Smooth muscle cell of the umbilical artery (primary cell): ENCODE measurements at places on chromosomes 5 and 9. TPM values are rescaled to one million over a fixed set of nuclear protein-coding genes. Genes with fewer than 3 reads are reported as not detected.

The UBE2R2 gene
- total RNA-seq = 17.5 and 29.8 TPM in 2 replicates

The ENG gene
- 16.0 and 31.6 TPM in 2 replicates for total RNA-seq

The MYMK gene
- not detected in 2 replicates for total RNA-seq

The ZNF618 gene
- total RNA-seq = 10.4 and 13.5 TPM in 2 replicates

The IFNA2 gene
- total RNA-seq = not detected in 2 replicates

The CDH9 gene
- total RNA-seq = 0.59 TPM in 1 of 2 replicates, not detected in the other

The OMD gene
- total RNA-seq = not detected in 2 replicates

The AGPAT2 gene
- total RNA-seq = 33.3 and 36.0 TPM in 2 replicates

The DMGDH gene
- 0.30 and 0.37 TPM in 2 replicates for total RNA-seq

The URM1 gene
- 20.5 and 34.4 TPM in 2 replicates for total RNA-seq

The TEX48 gene
- not detected in 2 replicates for total RNA-seq

The ETF1 gene
- total RNA-seq = 137 and 162 TPM in 2 replicates

The QSOX2 gene
- total RNA-seq = 21.4 and 42.6 TPM in 2 replicates

The CDX1 gene
- total RNA-seq = not detected in 2 replicates

The TNFSF15 gene
- total RNA-seq = 0.32 and 3.0 TPM in 2 replicates

The CATSPER3 gene
- not detected in 2 replicates for total RNA-seq

The PPP2R2B gene
- 0.18 TPM in 1 of 2 replicates, not detected in the other for total RNA-seq

The ADAMTS12 gene
- 73.0 and 179 TPM in 2 replicates for total RNA-seq

The FOXI1 gene
- total RNA-seq = not detected in 2 replicates

The EGFL7 gene
- total RNA-seq = 22.7 and 33.6 TPM in 2 replicates

The KLHL9 gene
- total RNA-seq = 38.0 and 50.1 TPM in 2 replicates

The ZFP37 gene
- total RNA-seq = 1.9 and 2.4 TPM in 2 replicates

The CDC20B gene
- not detected in 2 replicates for total RNA-seq

The PLPP7 gene
- total RNA-seq = 5.3 and 6.1 TPM in 2 replicates

The ASTN2 gene
- 9.8 and 10.6 TPM in 2 replicates for total RNA-seq

The FAM153A gene
- total RNA-seq = not detected in 2 replicates

The MTX3 gene
- 15.5 and 19.3 TPM in 2 replicates for total RNA-seq

The PCDHA4 gene
- total RNA-seq = 0.32 and 0.89 TPM in 2 replicates

The PCDHGA11 gene
- 12.5 and 19.4 TPM in 2 replicates for total RNA-seq

The SLC46A2 gene
- total RNA-seq = not detected in 2 replicates

The SCGB3A1 gene
- not detected in 2 replicates for total RNA-seq

The ARSI gene
- 60.5 and 118 TPM in 2 replicates for total RNA-seq

The FOXD4L6 gene
- total RNA-seq = 0.30 and 0.37 TPM in 2 replicates

The DIRAS2 gene
- total RNA-seq = 0.78 and 3.6 TPM in 2 replicates

The PCDHB7 gene
- total RNA-seq = 0.18 and 0.89 TPM in 2 replicates

The WDR31 gene
- total RNA-seq = 1.2 and 2.1 TPM in 2 replicates

The SMIM33 gene
- total RNA-seq = not detected in 2 replicates

The PCDHGA7 gene
- 4.2 and 6.8 TPM in 2 replicates for total RNA-seq

The BRINP1 gene
- not detected in 2 replicates for total RNA-seq

The MYORG gene
- total RNA-seq = 0.89 and 1.6 TPM in 2 replicates

The GLRA1 gene
- not detected in 2 replicates for total RNA-seq

The PCDHA9 gene
- under 0.01 and 0.09 TPM in 2 replicates for total RNA-seq

The PGM5 gene
- 3.0 TPM in 2 replicates for total RNA-seq

The CNTLN gene
- 8.9 and 10.2 TPM in 2 replicates for total RNA-seq

The ISL1 gene
- total RNA-seq = 0.30 and 1.4 TPM in 2 replicates

The PTPRD gene
- 14.6 and 34.7 TPM in 2 replicates for total RNA-seq
